ENCODE measurements at places on chromosomes 12 and 14. TPM values are rescaled to one million over a fixed set of nuclear protein-coding genes. Genes with fewer than 3 reads are reported as not detected.

- H3K4me3 ChIP-seq, result no peak overlapping the region
- no peaks in the 10 kb centered on the region for H3K27me3 ChIP-seq
- H3K36me3 ChIP-seq, result no peaks in the 10 kb centered on the region
- H3K27ac ChIP-seq, result no peak overlapping the region
Measured at GRCh38 chr12:129701631-129702101, 202.2 kb downstream of the TMEM132D start.

DNA sequence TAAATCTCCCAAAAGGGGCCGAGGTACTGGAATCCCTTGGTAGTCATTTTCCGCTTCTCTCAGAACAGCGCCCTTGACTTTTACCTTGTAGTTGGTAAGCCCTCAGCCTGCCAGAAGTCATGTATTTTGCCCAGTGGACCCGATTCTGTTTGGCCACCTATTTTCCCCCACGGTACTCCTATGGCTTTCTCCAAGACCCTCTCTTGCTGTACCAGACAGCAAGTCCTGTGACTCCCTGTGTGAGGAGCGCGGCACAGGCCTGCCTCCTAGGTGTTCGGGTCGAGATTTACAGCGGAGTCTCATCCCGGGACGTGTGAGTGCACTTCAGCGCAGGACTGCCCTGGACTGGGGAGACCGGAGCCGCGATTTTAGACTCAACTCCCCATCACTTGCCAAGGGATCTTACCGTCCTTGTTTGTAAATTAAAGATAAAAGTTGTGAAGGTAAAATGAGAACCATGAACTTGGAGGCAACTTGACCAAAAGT is 1.1 kb upstream of the MBD6 start:
- H3K27ac ChIP-seq, result peak overlapping the region; percentile 97
- no peaks in the 10 kb centered on the region for H3K27me3 ChIP-seq
- peaks cover 28% of the 10 kb centered on the region for H3K36me3 ChIP-seq
- peak; percentile 40 for DNase-seq
- H3K4me1 ChIP-seq, result peaks cover 63% of the 10 kb centered on the region

DNA sequence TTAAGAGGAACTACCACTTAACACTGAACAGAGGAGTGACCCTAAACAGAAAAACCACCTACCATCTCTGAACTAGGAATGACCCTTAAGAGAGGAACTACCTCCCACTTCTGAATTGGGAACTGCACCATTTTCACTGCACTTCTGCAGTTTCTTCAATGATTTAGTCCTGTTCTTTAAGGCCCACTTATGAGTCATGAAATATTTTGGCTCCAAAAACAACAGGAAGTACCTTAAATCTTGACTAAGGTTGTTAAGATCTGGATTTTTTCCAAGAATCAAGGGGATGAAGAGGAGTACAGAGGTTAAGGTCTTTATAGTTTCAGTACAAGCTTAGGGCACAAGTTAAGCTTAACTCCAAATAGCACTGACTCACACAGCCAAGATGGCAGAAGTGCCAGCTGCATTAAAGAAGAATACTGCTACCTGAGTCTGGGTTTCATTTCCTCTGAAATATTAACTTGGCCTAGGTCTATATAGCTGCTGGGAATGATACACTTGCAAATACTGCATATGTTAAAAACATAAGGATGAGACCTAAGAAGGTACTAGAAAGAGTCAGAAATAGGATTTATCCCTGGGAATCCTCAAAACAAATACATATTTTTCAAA is 4.2 kb downstream of the NPC2 start:
- no peak overlapping the region for H3K27ac ChIP-seq
- H3K27me3 ChIP-seq, result no peaks in the 10 kb centered on the region
- H3K4me3 ChIP-seq, result no peak overlapping the region
- peaks cover 9% of the 10 kb centered on the region for H3K4me1 ChIP-seq
- peaks cover 5% of the 10 kb centered on the region for H3K36me3 ChIP-seq

- no peaks in the 10 kb centered on the region for H3K36me3 ChIP-seq
Measured at GRCh38 chr14:95311752-95312151, 8.0 kb downstream of the CLMN start.

The CLEC2D gene
- total RNA-seq, result 209 TPM

GRCh38 chr12:25810683-25811082 is 147.8 kb upstream of the RASSF8 start:
- no peak overlapping the region for H3K27ac ChIP-seq
- no peak for DNase-seq
- no peaks in the 10 kb centered on the region for H3K36me3 ChIP-seq
- H3K4me1 ChIP-seq, result peaks cover 5% of the 10 kb centered on the region

- H3K36me3 ChIP-seq, result no peaks in the 10 kb centered on the region
- H3K27me3 ChIP-seq, result no peaks in the 10 kb centered on the region
- no peak for DNase-seq
- no peak overlapping the region for H3K4me3 ChIP-seq
- no peak overlapping the region for H3K27ac ChIP-seq
Measured at GRCh38 chr12:90407841-90408240, 547.1 kb downstream of the CCER1 start.

DNA sequence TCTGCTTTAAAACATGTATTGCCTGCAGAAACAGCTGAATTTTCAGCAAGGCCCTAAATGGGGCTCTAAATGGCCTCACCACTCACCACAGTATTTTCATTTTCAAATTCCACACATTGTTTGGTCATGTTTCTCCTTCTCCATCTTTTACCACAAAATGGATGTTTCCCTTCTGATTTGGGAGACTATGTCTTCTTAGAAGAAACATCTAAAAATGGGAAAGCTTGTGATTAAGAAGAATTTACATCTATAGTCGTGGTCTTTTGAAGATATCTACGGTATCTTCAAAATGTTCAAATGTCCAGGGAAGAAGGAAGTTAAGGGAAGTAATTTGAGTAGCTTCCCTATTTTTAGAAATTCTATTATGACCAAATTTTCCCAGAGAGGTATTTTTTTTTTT is 20.7 kb upstream of the TUBA1C start:
- no peak for DNase-seq
- H3K36me3 ChIP-seq, result no peaks in the 10 kb centered on the region
- no peaks in the 10 kb centered on the region for H3K4me1 ChIP-seq
- H3K27ac ChIP-seq, result no peak overlapping the region
- no peak overlapping the region for H3K4me3 ChIP-seq

DNA sequence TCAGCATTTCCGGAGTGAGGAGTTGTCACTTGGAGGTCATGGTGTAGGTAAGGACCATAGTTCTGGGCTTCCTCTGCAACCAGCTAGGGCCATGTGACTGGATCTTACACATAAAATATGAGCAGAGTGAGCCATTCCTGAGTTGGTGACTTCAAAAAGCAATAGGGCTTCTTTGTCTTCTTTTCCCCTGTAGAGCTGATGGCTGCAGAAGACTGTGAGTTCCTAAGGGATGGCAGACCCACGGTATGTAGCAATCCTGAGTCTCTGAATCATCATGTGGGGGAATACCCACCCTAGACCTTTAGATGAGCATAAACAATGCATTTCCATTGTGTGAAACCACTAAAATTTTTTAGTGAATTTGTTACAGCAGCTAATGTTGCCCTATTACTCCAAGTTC is 151.1 kb upstream of the TBX3 start:
- H3K4me1 ChIP-seq, result no peaks in the 10 kb centered on the region
- DNase-seq, result no peak
- H3K27ac ChIP-seq, result no peak overlapping the region
- no peaks in the 10 kb centered on the region for H3K36me3 ChIP-seq
- no peaks in the 10 kb centered on the region for H3K27me3 ChIP-seq

The KLHL28 gene
- total RNA-seq, result 59.7 TPM

DNA sequence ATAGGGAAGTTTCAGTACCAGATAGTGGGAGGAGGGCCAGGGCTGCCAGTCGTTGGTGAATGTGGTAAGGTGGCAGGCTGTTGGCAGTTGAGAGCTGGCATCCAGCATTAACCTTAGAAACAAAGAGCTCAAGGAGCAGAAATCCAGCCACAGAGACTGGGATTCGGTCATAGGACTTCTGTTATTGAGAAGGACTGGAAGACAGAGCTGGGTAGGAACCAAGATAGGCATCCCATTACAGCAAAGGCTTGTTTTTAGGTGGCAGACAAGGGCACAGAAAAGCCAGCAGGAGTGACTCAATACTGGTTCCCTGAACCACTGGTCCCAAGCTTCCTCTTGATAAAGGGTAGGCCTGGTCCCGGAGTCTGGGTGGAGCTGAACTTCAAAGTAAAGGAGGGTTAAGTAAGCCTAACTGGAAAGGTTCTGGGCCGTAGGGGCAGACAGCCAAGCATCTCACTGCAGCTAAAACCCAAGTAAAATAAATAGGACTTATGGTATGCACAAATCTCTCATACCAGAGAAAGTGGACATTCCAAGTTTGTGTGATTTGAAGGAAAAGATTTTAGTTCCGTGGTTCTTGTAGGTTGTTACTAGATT is 147.9 kb downstream of the ETV6 start:
- H3K36me3 ChIP-seq, result no peaks in the 10 kb centered on the region
- H3K4me3 ChIP-seq, result no peak overlapping the region
- H3K4me1 ChIP-seq, result peaks cover 17% of the 10 kb centered on the region

DNA sequence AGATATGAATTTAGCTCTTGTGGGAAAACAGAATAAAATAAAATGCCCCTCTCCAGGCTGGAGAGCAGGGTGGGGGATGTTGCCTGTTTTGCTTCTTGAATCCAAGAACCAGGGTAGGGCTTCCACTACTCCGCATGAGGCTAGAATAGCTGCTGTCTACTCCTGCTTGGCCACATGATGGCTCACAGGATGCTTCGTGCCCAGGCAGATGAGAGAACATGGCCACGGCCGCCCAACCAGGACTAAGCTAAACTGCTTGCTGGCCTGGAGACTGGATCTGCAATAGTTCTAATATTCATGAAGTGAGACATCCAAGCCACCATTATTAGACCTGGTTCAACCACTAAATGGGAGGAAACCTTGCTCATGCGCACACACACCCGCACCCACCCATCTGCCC is 122.2 kb upstream of the METAP2 start:
- no peaks in the 10 kb centered on the region for H3K27me3 ChIP-seq
- H3K27ac ChIP-seq, result no peak overlapping the region
- H3K4me3 ChIP-seq, result no peak overlapping the region
- H3K36me3 ChIP-seq, result no peaks in the 10 kb centered on the region
- DNase-seq, result no peak

GRCh38 chr12:5872745-5873144 is 72.3 kb downstream of the ANO2 start:
- no peak for DNase-seq
- H3K36me3 ChIP-seq, result no peaks in the 10 kb centered on the region
- no peak overlapping the region for H3K4me3 ChIP-seq
- H3K27ac ChIP-seq, result no peak overlapping the region
- no peaks in the 10 kb centered on the region for H3K4me1 ChIP-seq

DNA sequence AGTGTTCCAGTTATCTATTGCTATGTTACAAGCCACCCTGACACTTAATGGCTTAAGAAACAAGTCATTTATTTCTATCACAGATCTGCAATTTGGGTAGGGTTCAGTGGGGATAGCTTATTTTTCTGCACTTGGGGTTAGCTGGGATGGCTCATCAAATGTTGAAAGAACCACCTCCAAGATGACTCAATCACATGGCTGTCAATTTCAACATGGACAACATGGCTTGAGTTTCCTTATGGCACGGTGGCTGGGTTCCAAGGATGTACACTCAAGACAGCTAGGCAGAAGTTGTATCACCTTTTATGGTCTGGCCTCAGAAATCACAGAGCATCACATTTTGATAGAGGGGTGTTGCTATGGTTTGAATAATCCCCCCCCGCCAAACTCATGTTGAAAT is 24.5 kb upstream of the IGF1 start:
- H3K27me3 ChIP-seq, result peaks cover 3% of the 10 kb centered on the region
- H3K27ac ChIP-seq, result no peak overlapping the region
- no peaks in the 10 kb centered on the region for H3K36me3 ChIP-seq
- no peak for DNase-seq
- H3K4me3 ChIP-seq, result no peak overlapping the region

DNA sequence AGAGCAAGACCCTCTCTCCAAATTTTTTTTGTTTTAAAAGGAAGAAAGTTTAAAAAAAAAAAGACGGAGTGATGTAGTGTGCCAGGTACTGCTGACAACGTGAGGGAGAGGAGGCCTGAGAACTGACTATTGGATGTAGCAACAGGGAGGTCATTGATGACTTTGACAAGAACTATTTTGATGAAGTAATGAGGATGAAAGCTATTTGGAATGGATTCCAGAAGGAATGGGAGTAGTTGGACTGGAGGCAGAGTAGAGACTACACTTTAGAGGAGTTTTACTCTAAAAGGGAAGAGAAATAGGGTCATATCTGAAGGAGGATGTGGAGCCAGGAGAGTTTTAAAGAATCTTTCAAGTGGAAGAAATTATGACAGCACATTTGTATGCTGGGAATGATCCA is 27.8 kb upstream of the SLC38A2 start:
- no peak overlapping the region for H3K27ac ChIP-seq
- H3K36me3 ChIP-seq, result no peaks in the 10 kb centered on the region
- no peak overlapping the region for H3K4me3 ChIP-seq
- peaks cover 9% of the 10 kb centered on the region for H3K4me1 ChIP-seq
- DNase-seq, result no peak

The LRP1 gene
- total RNA-seq, result 13.1 TPM

GRCh38 chr14:70186900-70187451 is 1.8 kb downstream of the SLC8A3 start:
- H3K27ac ChIP-seq, result no peak overlapping the region
- peaks cover 22% of the 10 kb centered on the region for H3K4me1 ChIP-seq
- no peaks in the 10 kb centered on the region for H3K36me3 ChIP-seq
- DNase-seq, result no peak
- H3K27me3 ChIP-seq, result peaks cover 22% of the 10 kb centered on the region

The NABP2 gene
- 23.4 TPM for total RNA-seq

DNA sequence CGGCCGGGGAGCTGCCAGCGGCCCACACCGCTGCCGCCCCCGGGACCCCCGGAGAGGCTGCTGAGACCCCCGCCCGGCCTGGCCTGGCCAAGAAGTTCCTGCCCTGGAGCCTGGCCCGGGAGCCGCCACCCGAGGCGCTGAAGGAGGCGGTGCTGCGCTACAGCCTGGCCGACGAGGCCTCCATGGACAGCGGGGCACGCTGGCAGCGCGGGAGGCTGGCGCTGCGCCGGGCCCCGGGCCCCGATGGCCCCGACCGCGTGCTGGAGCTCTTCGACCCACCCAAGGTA is 12.8 kb downstream of the SH2B3 start:
- no peak overlapping the region for H3K27ac ChIP-seq
- no peaks in the 10 kb centered on the region for H3K27me3 ChIP-seq
- H3K36me3 ChIP-seq, result peaks cover 27% of the 10 kb centered on the region
- no peak overlapping the region for H3K4me3 ChIP-seq
- no peak for DNase-seq

DNA sequence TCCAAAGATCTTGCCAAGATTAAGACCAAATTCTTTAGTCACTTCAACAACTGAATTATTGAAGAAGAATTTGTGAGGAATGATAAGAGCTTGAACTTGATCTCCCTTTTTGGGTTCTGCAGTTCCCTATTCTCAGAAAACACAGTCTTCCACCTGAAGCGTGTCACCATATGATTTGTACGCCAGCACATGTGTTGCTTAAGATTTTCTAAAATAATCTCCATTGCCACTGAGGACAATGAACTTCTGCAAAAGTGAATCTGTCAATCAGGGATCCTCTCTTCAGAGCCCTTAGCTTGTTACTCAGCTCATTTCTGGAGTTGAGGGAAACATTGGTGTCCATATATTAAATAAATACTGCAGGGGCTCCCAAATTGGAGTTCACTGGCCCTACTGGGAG is 4.2 kb upstream of the SPIC start:
- DNase-seq, result no peak
- no peak overlapping the region for H3K27ac ChIP-seq
- H3K4me3 ChIP-seq, result no peak overlapping the region
- no peaks in the 10 kb centered on the region for H3K27me3 ChIP-seq

The ASPG gene
- not detected for total RNA-seq

The AQP6 gene
- total RNA-seq, result not detected

The IRAK3 gene
- total RNA-seq, result 9.9 TPM

All from natural killer cell (primary cell).